ENCODE measurements at places on chromosomes 3 and 15.

- DNase-seq = no peak
These were observed 202.7 kb upstream of the KBTBD8 start for GRCh38 chr3:66795365-66795764.

- DNase-seq = no peak
These were observed 3.7 kb upstream of the CPA3 start for GRCh38 chr3:148861277-148861869.

- no peak for DNase-seq
These were observed 896 bp upstream of the KLHL25 start for GRCh38 chr15:85795337-85796305.

DNA sequence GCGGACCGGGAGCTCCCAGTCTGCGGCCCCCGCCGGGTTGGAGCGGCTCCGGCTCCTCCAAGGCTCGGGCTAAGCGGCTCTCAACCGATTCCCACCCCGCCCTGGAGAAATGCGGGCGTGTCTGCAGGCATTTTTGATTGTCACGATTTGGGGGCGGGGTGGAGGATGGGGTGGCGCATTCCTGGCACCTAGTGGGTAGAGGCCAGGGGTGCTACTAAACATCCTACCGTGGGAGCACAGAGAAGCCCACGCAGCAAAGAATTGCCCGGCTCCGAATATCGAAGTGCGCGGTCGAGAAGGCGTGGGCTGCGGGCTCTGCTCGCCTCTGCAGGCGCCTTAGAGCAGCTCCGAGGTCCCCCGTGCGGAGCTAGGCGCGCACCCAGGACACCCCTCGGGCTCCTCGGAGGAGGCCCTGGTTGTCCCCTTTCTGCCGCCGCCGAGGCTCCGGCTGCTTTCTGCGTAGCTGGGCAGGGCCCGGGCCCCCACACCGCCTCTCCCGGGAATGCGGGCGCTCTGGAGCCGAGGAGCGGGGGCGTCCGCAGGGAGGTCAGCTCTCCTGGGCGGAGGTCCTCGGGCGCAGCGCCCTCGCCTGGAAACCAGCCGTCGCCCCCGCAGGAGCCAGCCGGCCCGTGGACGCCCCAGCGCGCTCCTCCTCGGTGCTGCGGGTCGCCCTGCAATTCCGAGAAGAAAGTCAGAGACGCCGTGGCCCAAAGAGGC, 16.5 kb upstream of the LAMP3 start:
- no peak for DNase-seq

GRCh38 chr3:2853651-2854050, 256.5 kb downstream of the IL5RA start:
- no peak for DNase-seq

DNA sequence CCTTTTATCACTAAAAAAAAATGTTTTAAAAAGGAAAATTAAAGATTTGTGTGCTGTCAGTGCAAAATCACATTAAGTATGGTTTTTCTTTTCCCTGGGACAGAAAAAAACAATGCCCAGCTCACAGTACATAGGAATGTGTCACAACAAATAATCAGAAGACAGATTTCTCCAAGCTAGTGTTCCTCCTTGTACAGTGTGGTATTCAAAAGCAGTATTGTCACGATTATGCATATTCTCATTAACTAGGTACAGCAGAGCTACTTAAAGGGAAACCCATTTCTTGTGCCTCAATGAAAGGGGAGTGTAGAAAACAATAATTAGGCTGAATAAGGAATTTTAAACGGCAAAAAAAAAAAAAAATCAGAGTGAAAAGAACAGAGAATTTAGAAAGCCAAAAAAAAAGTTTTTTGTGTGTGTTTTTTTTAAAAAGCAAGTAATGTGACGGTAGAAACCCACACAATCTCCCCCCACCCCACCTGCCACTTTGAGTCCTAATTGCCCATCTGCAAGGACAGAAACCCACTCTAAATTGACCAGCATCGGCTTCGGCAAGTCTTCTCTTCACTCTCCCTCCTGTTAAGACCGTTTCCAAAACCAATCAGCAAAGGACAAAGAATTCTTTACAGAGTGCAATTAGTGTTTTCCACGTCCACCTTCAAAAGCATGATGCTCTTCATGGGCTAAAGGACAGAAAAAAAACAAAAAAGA, 41.0 kb downstream of the EIF4E3 start:
- no peak for DNase-seq

DNA sequence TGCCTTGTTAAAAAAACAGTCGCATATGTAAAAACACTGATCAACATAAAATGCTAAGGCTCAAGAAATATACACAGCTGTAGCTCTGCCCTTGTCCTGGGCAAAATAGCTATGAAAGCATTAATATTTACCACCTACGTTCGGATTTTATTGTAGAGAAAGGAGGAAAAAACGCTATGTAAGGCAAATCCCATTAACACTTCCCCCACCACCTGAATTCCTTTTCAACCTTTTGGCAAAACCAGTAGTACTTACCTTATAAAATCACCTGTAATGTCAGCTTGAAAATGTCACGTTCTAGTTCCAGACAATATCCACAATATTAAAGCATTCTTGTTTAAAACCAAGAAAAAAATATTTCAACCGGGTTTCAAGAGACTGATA, 3.6 kb downstream of the TRA2B start:
- no peak for DNase-seq

DNA sequence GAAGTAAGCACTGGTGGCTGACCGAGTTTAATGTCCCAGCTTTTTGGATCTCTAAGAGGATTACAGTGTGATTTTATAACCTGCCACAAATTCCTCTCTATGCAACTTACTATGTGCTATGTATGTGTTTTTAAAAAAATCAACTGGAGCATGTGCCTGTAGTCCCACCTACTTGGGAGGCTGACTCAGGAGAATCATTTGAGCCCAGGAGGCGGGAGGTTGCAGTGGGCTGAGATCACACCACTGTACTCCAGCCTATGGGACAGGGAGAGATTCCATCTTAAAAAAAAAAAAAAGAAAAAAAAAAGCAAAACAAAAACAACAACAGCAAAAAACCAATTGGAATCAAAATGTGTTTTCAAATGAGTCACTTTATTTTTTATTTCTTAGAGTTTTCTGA, 29.6 kb downstream of the DUT start:
- no peak for DNase-seq
